ENCODE measurements at places on chromosomes 12 and 14. TPM values are rescaled to one million over a fixed set of nuclear protein-coding genes. Genes with fewer than 3 reads are reported as not detected.

The MYO1A gene
- total RNA-seq, result 0.16 TPM

The PFKM gene
- total RNA-seq, result 46.6 TPM

The KRT79 gene
- total RNA-seq, result not detected

The JKAMP gene
- 111 TPM for total RNA-seq

The TRHDE gene
- 21.4 TPM for total RNA-seq

The NCAPD2 gene
- total RNA-seq, result 30.2 TPM

The DHRS2 gene
- 593 TPM for total RNA-seq

The NEUROD4 gene
- total RNA-seq, result 0.11 TPM

The REP15 gene
- total RNA-seq, result 0.95 TPM

The CLEC1A gene
- 3.2 TPM for total RNA-seq

The RPGRIP1 gene
- total RNA-seq, result 0.48 TPM

The INHBC gene
- not detected for total RNA-seq

The ARHGAP5 gene
- total RNA-seq, result 338 TPM

The AQP6 gene
- 0.26 TPM for total RNA-seq

The PAH gene
- total RNA-seq, result 2.3 TPM

The IGF1 gene
- 71.1 TPM for total RNA-seq

The SLCO1B3 gene
- total RNA-seq, result not detected

The RNASE7 gene
- total RNA-seq, result not detected

The TSPAN11 gene
- 18.3 TPM for total RNA-seq

The SLCO1C1 gene
- total RNA-seq, result 4.9 TPM

The EP400 gene
- total RNA-seq, result 20.1 TPM

The PPP1R1A gene
- total RNA-seq, result 1.6 TPM

The TBX5 gene
- total RNA-seq, result 6.2 TPM

The SERPINA12 gene
- total RNA-seq, result not detected

The ZFHX2 gene
- total RNA-seq, result 0.32 TPM

The NELL2 gene
- total RNA-seq, result 28.1 TPM

The GLIPR1L1 gene
- total RNA-seq, result not detected

The KRT72 gene
- not detected for total RNA-seq

The STON2 gene
- 53.5 TPM for total RNA-seq

The IFI27L2 gene
- total RNA-seq, result 16.6 TPM

The PPP1CC gene
- 203 TPM for total RNA-seq

The ATL1 gene
- 18.6 TPM for total RNA-seq

The PPFIA2 gene
- total RNA-seq, result 14.5 TPM

The CACNA2D4 gene
- total RNA-seq, result 1.1 TPM

The LRRIQ1 gene
- total RNA-seq, result 0.79 TPM

The NYNRIN gene
- total RNA-seq, result 35.4 TPM
